IPS DF 19.7 (cell line): ENCODE measurements at places on chromosomes 6 and 20.

- no peak for DNase-seq
These were observed 42.8 kb upstream of the LY86 start for GRCh38 chr6:6545616-6546317.

- no peak for DNase-seq
These were observed 22.3 kb downstream of the C6orf163 start for GRCh38 chr6:87366899-87367298.

DNA sequence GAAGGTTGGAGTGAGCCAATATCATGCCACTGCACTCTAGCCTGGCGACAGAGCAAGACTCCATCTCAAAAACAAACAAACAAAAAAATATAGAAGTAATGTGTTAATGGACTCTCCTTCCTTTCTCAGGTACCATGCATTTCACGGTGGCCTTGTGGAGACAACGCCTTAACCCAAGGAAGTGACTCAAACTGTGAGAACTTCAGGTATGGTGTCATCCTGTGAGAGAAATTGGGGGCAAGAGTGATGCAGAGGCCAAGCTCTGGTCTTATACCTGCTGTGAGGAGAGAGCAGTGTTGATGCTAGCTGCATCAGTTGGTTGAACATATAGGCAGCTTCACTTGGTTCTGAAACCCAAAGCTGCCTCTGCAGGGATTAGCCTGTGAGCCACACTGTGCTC is 6.2 kb downstream of the ITCH start:
- no peak for DNase-seq

DNA sequence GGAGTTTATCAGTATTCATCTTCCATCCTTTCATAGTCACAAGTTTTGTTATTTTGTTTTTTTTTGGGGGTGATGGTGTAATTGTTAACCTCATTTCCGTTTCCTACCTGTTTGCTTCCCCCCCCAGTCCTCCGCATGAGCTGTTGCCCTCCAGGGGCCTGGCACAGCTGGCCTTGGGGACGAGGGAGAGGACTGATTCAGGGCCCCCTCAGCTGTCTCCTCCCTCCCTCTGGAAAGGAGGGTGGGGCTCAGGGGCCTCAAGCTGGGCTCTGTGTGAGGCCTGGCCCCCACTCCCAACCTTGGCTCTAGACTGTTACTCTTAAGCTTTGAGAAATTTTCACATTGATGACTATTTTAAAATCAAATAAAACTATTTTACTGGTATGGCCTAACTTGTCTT is 4.0 kb downstream of the LRRC73 start:
- no peak for DNase-seq

GRCh38 chr20:6766433-6766832 is 1.1 kb upstream of the BMP2 start:
- no peak for DNase-seq

- no peak for DNase-seq
These were observed 88.4 kb downstream of the HACE1 start for GRCh38 chr6:104771258-104771832.

GRCh38 chr20:49028684-49029083 is 17.4 kb upstream of the CSE1L start:
- DNase-seq: no peak

DNA sequence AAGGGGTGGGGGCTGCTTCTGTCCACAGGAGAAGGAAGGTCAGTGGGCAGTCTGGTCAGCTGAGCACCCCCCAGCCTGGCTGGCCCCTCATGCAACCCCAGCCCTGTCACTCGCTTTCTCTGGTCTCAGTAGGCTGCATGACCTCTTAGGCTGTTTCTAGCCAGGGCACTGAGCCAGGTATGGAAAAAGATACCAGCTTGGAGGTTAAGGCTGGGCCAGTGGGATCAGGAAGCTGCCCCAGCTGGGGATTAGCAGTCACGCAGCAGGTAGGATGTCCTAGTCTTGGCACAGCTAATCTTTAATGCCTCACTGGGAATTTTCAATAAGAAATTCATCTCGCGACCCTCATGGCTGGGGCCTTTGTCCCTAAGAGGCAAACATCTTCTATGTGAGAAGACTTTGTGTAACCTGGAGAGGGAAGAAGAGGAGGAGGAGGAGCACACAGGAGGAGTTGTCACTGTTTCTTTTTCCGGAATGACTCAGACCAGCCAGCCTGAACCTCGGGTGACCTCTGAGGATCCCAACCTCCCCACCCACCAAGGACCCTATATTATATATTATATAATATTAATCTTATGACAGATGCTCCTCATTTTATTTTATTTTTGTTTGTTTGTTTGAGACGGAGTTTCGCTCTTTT is 2.4 kb upstream of the BPIFA2 start:
- DNase-seq: no peak

DNA sequence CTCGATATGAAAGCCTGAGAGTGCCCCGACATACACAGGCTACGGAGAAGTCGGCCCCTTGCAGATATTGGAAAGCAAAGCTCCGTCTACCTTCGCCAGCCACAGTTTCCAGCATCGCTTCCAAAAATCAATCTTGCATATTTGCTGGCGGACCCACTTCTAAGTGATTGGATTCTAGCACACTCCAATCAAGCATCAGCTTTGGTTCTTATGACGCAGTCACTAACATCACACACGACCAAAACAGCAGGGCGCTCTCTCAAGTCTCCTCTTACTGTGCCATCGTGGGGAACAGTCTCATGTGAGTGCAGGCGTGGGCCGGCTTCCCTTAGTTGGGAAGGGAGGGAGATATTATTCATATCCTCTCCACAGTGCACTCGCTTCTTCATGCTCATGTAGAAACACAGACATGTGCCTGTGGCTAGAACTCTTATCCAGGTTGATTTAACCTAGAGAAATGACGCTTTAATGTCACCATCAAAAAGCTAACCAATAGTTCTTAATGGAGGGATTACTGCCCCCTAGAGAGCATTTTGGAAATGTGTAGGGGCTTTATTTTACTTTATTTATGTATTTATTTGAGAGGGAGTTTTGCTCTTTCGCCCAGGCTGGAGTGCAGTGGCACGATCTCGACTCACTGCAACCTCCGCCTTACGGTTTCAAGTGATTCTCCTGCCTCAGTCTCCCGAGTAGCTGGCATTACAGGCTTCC is 229.8 kb downstream of the SOD2 start:
- DNase-seq: no peak

GRCh38 chr20:39986173-39986904 is 702.7 kb downstream of the MAFB start:
- DNase-seq: no peak

DNA sequence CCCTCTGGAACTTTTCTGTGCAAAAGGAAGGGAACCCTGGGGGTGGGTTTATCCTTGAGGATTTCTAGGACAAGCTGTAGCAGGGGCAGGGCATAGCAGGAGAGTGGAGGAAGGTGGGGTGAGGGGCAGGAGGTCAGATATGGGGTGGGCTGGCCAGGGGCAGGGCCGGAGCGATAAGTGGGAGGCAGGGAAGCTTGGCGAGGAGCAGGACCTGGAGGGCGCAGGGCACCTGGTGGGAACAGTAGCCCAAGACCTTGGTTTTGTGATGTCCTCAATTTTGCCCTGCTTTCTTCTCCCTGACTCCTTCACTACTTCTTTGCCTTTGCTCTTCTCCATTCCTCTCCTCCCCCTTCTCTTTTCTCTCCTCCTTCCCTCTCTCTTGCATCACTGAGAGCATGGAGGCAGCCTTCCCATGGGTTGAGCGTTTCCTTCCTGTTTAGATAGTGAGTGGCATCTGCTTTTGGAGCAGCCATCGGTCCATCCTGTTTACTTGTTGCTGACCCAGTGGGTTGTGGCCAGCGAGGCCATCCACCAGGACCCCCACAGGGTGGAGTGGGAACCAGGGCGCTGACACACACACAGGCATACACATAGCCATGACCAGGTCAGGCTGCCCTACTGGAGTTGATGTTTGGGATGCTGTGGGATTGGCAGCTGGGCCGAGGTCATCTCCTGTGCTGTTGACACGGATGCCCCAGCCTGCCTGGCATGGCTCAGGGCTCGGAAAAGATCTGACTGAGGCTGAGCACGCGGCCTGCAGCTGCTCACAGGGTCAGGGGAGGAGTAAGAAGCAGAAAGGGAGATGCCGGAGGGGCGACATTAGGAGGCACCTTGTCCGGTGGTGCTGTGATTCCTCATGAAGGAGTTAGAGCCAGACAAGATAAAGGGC is 121.0 kb upstream of the RNF24 start:
- DNase-seq: no peak

GRCh38 chr6:140355476-140355875 is 981.0 kb upstream of the CITED2 start:
- DNase-seq: no peak

GRCh38 chr6:156980948-156981347 is 203.8 kb downstream of the ARID1B start:
- no peak for DNase-seq

GRCh38 chr6:23040899-23041298 is 471.5 kb downstream of the HDGFL1 start:
- no peak for DNase-seq

DNA sequence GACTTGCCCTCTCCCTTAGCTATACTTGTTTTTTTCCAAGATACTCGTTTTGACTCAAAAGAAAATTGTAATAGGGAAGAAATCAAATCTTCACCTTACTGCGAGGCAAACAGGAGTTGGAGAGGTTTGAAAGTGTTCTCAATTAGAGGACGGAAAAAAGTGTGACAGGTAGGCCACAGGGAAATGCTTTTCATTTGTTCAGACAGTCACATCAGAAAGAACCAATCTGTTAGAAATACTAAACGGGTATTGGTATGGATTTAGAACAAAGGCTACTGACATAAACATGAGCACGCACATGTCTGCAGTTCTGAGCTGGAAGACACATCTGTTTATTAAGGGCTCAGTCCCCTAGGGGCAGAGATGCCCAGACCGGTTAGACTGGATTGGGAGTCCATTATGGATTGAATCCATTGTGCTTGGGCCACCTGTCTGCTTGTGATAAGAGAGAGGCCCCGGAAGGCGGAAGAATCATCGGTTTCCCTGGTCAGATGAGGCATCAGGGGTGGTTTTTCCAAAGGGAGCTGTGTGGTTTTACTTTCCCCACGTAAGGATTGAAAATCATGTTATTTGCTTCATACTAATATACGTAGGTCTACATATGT is 220.9 kb upstream of the MYLIP start:
- no peak for DNase-seq

DNA sequence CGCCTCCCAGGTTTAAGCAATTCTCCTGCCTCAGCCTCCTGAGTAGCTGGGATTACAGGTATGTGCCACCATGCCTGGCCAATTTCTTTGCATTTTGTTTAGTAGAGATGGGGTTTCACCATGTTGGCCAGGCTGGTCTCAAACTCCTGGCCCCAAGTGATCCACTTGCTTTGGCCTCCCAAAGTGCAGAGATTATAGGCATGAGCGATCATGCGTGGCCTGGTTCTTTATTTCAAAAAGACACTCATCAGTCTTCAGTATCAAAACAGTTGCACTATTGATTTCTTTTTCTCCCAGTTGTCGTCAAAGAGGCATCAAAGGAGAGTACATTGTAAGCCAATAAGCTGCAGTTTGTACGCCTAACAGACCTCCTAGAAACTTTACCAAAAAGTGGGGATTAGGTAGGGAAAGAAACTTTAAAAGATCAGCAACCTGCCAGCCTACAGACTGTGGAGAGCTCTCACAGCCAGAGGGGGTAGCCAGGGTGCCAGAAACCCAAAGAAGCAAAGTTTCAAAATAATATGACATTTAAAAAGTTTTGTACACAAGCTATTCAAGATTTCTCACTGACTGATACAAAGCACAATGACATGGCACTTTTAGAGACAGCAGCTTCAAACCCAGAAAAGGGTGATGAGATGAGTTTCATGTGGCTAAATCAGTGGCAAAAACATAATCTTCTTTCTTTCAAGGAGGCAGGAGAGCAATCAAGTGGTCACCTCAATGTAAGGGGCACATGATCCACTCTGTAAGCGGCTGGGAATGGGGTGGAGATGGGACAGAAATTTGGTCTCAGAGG is 83.0 kb upstream of the RALY start:
- DNase-seq: no peak

GRCh38 chr6:34226731-34227586 is 9.7 kb upstream of the HMGA1 start:
- no peak for DNase-seq

DNA sequence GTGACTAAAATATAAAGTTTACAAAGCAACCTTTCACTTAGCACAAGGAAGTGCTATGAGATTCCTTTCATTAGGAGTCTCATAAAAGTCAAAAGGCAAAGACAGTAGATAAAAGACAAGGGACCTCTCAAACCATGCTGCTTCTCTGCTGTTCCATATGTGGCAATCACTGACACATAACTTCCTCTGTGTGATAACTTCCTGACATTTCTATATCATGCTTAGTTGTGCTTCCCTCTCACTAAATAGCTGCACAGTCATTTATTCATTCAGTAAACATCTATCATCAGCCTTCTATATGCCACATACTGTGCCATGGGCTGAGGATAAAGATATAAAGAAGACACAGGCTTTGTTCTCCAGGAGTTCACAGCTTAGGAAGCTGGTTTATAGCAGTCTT is 214.8 kb upstream of the GRIK2 start:
- no peak for DNase-seq

GRCh38 chr6:152293404-152293803 is 343.8 kb downstream of the SYNE1 start:
- DNase-seq: no peak

GRCh38 chr6:146905181-146905704 is 299.0 kb upstream of the STXBP5 start:
- no peak for DNase-seq

DNA sequence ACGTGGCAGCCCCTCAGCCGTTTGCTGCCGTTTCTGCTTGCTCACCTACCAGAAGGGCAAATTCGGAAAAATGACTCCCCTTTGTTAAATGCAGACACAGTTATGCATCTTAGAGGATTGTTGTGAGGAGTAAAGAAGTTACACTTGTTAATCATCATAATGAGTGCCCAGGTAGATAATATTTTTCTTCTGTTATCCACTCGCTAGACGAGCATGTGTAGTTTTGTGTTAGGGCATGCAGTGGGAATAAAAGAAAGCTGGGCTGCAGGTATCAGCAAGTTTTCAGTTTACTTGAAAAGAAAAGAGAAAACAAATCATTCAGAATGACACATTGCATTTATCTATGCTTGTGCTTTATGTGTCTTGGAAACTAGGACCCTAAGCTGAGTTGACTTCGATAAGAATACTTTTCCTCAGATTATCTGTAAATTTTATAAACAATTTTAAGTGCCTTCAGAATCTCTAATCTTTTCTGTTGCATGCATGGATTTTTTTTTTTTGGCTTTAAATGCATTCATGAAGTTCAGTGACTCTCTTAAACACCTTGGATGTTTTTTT is 365.3 kb downstream of the QKI start:
- no peak for DNase-seq

- no peak for DNase-seq
These were observed 5.8 kb downstream of the BTN3A3 start for GRCh38 chr6:26445934-26446667.

- DNase-seq: no peak
These were observed 107.1 kb downstream of the UBE3D start for GRCh38 chr6:82958551-82958950.
